Cortex of kidney (tissue), 1 donor: ENCODE measurements at places on chromosomes 3 and 15.

GRCh38 chr15:31376511-31376910 lies 49.9 kb downstream of the KLF13 start:
- no peak for DNase-seq

DNA sequence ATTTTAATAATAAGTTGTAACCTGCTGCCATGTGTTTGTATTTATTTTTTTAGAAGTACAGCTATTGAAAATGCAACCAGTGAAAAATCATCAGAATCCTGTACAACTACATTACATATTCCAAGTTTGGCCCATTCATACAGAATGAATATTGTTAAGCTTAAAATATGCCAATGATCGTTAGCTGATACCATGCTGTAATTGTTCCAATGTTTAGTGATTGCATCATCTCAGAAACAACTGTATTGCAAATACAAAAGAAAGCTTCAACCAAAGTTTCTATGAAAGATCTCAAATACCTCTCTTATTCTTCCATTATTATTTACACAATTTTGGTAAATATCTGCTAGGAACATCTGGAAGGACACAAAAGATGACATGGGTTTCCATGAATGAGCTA lies 51.6 kb upstream of the ALCAM start:
- DNase-seq: no peak

DNA sequence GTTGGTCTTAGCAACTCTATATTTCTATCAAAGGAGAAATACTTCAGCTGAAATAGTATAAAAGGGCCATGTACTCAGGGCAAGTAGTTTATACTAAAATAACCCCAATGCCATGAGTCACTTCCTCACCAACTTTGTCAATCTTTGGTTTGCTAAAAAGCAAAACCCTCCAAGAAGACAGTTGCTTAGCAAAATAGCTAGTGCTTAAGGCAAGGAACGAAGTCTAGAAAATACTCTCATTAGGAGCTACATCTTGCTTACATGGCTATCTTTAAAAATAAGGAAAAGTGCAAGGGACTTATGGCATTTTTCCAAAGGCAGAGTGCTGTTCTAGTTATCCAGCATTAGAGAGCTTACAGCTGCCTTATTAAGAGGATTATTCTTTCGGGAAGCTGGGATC lies 28.4 kb downstream of the P3H2 start:
- no peak for DNase-seq

DNA sequence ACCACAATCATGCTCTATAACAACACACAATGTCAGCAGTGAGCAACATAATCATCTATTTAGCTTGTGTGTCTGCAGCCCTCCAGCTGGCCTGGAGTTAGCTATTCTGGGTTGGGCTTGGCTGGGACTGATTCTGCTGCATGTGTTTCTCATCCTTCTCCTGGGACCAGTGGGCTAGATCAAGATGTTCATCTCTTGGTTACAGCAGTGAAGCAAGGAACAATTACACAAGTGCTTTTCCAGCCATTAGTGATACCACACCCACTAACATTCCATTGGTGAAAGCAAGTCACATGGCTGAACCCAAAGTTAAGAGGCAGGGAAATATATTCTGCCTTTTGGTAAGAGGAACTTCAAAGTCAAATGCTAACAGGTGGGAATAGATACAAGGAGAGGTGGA lies 14.6 kb downstream of the NUDT16 start:
- DNase-seq: no peak

DNA sequence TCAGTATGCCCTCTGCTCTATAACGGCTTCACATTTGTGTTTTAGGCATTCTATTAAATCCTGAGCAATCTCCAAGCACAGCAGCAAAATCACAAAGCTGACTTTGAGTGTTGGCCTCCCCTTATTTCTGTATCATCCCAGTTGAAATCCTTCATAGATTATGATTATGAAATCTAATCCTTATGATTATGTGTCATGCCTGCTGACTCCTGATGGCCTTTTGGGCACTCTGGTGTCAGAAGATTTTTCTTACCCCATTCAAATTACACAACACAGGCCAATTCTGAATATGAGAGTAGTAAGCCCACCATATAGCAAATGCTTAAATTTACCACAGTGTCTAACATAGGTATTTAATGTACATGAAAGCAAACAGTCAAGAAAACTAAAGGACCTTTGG lies 34.3 kb downstream of the CDV3 start:
- DNase-seq: no peak

DNA sequence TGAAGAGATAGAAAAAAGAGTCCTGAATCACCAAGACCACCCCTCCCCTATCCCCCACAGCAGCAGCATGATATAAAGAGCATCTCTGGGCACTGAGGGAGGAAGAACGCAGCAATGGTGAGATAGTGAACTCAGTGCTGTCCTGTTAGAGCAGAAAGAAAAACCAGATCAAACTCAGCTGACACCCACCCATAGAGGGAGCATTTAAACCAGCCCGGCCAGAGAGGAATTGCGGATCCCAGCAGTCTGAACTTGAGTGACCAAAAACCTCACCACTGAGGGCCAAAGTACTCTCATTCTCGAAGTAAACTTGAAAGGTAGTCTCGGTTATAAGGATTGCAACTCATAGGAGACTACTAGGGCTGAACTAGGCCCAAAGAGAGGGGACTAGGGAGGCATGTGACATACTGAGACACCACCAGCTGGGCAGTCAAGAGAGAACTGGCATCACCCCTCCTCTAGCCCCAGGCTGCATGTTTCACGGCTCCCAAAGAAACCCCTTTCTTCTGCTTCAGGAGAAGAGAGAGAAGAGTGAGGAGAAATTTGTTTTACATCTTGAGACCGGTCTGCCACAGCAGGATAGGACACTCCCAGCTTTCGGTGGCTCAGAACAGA lies 39.2 kb upstream of the TGFBR2 start:
- DNase-seq: no peak

GRCh38 chr3:195999896-196000295 lies 82.0 kb downstream of the TFRC start:
- no peak for DNase-seq

DNA sequence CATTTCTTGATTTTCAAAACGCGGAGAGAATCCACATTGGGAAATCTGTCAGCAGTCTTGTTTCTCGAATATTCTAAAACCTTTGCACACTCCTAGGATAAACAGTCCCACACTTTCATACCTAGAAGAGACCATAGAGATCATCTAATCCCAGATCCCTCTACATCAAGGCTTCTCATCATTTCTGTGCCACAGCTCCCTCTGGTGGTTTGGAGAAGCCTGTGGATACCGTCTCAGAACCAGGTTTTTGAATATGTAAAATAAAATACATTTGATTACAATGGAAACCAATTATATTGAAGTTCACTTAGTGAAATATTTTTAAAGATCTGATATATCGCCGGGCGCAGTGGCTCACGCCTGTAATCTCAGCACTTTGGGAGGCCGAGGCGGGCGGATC lies 211.9 kb upstream of the GOLGA6L4 start:
- no peak for DNase-seq

DNA sequence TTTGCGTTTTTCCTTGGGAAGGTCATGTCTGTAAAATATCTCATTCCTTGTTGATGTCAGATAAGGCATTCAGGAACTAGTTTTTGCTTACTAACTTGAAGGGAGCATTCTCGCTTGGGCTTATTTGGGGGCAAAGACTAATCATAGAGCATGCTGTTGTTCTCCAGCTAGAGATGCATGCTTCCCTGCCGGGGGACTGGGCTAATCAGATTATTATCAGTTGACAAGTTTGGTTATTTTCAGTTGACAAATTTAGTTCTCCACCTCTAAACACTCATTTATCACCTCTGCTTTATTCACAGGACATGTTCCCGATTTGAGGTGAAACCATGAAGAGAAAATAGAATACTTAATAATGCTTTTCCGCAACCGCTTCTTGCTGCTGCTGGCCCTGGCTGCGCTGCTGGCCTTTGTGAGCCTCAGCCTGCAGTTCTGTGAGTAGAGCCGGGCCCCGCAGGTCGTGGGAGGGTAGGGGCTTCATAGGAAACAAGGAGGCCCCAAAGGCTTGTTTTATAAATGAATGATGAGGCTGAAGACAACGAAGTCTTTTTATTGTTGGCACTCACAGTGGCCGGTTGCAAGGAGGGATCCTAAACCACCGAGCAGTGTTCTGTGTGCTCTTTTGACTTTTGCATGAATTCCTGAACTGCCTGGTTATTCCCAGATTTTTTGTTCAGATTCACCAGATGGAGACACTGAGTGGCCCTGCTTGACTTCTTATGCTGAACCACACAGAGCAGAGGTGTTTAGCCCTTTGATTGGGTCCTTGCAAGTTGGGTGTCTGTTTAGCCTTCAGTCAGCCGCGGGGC lies 28.4 kb downstream of the PXYLP1 start:
- DNase-seq: no peak

DNA sequence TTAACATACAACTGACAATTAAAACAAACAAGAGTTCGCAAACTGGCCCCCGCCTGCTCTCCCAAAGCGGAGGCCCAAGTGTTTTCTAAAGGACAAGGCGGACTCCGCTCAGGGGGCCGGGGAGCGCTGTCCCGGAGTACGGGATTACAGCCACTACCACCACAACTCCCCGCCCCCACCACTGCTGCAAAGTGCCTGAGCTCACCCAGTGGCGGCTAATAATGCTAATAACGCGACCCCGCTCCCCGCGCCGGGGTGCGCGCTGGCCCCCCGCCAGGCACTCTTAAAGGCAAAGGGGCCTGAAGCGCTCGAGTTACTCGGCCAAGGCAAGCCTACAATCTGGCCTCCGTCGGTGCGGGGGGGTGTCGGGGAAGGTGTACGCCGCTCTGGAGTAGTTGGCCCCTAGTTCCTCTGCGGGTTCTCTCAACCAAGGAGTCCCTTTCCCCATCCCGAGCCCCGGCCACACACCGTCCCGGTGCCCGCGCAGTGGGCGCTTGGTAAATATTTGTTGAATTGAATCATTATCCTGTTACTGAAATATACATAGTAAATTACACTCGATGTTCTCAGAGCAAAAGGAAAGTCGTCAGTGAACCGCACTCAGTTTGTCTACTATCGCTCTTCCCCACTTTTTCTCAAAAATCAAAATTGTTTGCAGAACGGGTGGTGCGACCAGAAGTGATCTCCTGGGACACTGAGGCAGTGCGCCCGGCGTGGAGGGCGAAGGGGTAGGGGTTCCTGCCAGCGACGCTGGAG lies 827 bp downstream of the WNT5A start:
- no peak for DNase-seq

GRCh38 chr3:44913868-44914468 lies 39.6 kb downstream of the TGM4 start:
- no peak for DNase-seq

DNA sequence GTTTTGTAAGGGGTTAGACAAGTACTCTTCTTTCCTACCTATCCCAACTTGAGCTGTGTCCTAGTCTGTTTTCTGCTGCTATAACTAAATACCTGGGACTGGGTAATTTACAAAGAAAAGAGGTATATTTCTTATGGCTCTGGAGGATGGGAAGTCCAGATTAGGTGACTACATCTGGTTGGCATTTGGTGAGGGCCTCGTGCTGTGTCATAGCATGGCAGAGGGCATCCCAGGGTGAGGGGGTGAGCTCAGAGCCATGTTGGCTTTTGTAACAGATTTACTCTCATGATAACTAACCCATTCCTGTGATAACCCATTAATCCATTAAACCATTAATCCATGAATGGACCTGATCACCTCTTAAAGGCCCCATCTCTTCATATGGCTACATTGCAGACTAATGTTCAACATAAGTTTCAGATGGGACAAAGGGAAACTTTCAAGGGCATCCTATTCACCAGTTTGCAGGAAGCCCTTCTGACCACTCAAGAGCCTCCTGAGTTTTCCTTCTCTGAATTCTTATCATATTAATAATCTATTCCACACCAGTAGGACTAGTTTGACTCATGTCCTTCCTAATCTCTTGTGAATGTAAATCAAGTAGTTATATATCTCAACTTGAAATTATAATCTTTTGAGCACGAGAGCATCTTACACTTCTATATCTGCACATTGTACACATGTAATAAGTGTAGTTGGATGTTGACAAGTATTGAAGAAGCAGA lies 185.7 kb upstream of the ZPLD1 start:
- no peak for DNase-seq

DNA sequence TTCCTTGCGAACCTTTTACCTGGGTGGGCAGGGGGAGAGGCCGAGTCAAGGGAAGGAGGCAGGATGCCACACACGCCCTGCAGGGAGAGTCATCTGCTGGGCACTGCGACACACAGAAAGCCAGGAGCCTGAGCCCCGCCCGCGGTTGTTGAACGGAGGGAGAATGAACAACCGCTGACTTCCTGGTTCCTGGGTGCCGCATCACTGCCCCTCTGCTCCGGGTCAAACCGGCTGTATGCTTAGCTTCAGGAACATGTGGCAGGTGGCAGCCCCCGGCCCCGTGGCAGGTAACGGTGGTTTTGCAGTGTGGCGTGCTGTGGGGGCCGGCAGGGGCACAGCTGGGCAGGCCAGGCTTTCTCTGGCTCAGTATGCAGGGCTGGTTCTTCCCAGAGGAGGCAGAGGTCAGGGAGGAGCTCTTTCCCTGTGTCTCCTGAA lies 33.4 kb downstream of the APBA2 start:
- DNase-seq: no peak

DNA sequence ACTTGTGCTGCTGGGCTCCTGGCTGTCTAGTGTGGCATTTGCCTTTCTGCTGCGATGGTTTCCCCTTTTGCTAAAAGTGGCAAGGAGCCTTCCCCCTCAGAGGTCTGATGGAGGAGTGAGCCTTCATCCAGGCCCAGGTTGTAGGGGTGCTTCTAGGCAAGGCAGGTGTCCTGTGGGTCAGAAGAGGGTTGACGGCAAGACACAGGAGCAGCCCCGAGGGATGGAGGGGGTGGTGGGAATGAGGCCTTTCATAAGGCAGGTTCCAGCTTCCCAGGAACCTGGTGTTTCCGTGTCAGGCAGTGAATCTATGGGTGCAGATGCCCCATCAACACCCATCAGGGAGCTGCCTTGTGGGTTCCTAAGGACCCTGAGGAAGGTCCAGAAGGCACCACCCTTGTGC lies 63.0 kb upstream of the TAMM41 start:
- no peak for DNase-seq

DNA sequence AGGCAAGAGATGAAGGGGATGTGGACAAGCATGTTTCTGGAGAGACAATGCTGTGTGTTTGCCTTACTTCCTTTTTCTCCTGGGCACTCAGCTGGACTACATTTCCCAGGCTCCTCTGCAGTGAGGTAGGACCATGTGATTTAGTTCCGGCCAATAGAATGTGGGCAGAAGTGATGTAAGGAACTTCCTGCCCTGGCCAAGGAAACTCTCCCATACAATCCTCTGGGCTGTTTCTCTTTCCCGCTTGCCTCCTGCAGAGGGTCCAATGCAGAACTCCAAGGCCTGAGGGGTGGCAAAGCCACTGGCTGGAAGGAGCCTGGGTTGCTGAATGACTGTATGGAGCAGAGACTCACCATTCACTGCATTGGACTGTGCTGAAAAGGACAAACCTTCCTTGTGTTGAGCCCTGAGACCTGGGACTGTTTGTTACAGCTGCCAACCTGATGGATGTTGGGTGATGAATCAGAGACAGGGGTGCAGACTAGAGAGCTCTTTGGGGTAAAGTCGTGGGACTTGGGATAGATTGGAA lies 82.7 kb upstream of the SLC6A6 start:
- no peak for DNase-seq
